ENCODE measurements at places on chromosomes 7 and 10.

DNA sequence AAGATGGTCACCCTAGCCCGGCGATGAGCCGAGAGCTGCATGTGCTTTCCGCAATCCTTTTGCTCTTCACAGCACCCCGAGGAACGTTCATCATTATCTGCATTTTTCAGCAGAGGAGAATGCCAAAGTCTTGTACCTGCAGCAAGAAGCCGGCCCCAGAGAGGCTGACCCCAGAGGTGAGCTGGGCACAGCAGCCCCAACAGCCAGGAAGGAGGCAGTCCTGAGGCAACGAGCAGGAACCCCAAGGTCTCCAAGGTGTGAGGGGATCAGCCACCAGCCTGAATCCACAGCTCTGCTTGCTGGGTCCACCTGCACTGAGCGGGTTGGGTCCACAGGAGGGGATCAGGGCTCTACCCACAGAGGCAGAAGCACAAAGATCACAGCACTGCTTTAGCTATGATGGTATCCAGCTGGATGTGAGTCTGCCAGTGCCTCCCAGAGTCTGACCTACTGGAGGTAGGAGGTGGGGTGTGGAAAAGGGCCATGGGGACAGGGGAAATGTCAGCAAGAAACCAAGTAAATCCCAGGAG lies 16.8 kb upstream of the GDF10 start:
- DNase-seq = no peak

- DNase-seq = no peak
These were observed 145.2 kb upstream of the UNC5B start for GRCh38 chr10:71067098-71067740.

DNA sequence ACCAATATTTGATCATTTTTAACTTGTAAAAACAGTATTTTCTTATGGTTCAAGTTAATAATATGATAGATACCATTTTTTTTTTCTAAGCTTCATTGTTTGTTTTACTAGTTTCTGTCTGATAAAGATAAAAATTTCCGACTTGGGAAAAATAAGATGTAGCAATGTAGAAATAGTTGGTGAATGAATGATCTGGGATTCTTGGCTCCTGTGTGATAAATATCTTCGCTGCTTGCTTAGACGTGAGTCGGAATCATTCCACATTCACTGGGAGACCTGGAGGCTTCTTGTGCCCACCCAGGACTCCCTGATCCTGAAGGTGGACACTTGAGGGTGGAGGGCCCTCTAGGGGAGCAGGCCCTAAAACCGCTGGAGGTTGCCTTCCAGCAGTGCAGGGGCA lies 47.9 kb downstream of the EXOC4 start:
- no peak for DNase-seq

GRCh38 chr7:20312562-20312961 lies 18.1 kb upstream of the ITGB8 start:
- no peak for DNase-seq

- DNase-seq = peak; percentile 55
These were observed 37.6 kb downstream of the ENTPD1 start for GRCh38 chr10:95793401-95794045.

DNA sequence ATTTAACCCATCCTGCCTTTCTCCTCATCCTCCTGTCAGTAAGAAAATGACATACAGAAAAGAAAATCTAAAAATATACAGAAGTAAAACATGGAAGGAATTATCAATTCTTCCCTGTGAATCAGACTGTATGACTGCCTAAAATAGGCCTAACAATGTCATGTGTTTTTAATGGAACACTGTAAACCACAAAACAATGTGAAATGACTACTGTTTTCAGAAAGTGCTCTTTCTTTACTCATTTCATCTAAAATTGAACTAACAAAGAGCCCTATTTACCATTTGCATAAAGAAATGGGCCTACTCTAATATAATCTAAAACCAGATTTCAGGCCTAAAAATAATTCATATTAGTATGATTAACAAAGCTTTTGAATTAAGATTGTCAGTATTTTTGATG lies 35.7 kb downstream of the SEMA3E start:
- DNase-seq = no peak

GRCh38 chr10:71395621-71396020 lies 1.1 kb upstream of the CDH23 start:
- DNase-seq = no peak

- no peak for DNase-seq
These were observed 183.0 kb downstream of the HECW1 start for GRCh38 chr7:43295429-43295828.

DNA sequence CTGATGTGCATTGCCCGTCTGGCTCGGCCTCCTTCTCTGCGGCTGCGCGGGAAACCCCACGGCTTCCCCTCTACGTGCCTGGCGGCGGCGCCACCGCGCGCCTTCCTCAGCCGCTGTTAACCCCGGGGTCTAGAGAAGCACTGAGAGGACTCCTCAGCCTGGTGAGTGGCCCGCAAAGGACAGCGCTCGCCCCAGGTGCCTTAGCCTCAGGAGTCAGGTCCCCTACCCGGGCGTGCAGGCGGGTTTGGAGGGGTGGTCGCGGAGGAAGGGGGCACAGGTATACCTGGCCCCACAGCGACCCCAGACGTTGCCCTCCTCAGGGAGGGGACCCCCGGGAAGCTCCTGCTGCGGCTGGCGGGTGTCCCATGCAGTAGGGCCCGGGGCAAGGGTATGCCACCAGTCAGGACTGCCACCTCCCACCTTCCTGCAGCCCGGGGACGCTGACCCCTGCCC lies 51.0 kb downstream of the ARL5B start:
- DNase-seq = no peak

DNA sequence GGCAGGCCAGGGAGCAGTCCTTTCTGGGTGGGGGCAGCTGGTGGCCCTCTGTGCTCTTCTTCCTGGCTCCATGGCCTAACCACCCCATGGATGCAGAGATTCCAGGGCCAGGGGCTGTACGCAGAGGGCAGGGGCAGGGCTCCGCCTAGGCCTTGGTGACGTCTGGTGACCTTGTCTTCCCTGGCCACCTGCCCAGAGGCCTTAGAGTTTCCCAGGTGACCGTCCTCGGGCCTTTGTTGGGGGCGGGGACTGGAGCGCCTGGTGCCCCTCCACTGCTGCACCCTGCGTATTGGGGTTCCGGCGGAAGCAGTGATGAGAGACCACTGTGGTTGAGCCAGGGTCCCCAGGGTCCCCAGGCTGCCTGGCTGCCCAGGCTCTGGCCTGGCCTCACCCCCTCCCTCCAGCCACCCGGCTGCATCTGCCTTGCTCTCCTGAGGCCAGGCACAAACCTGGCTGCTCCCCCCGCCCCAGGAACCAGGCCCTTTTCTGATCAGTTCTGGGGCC lies 10.3 kb downstream of the PWWP2B start:
- DNase-seq = no peak

- DNase-seq = no peak
These were observed 52.5 kb upstream of the NRP1 start for GRCh38 chr10:33386926-33387325.

- DNase-seq = no peak
These were observed 147.1 kb downstream of the MPP7 start for GRCh38 chr10:28155726-28156125.

DNA sequence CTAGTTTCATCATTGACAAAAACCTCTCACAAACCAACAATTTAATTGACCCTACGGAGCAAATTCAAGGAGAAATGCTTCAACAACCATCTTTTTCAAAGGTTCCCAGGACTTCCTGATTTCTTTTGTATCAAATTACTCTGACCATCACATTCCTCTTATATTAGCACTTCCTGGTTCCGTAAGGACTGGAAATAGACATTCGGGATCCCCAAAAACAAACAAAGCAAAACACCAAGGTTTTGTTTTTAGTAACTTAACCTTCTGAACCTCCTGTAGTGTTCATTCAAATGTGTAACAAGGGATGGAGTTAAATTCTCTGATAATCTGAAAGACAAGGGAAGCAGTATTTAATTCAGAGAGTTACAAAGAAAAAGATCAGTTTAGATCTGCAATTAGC lies 387.6 kb upstream of the NRP1 start:
- no peak for DNase-seq

GRCh38 chr7:54546081-54546985 lies 4.2 kb downstream of the VSTM2A start:
- DNase-seq = no peak

GRCh38 chr7:106126170-106126938 lies 14.2 kb upstream of the SYPL1 start:
- DNase-seq = peak; percentile 21

- no peak for DNase-seq
These were observed 11.4 kb downstream of the BUB3 start for GRCh38 chr10:123165445-123166072.

DNA sequence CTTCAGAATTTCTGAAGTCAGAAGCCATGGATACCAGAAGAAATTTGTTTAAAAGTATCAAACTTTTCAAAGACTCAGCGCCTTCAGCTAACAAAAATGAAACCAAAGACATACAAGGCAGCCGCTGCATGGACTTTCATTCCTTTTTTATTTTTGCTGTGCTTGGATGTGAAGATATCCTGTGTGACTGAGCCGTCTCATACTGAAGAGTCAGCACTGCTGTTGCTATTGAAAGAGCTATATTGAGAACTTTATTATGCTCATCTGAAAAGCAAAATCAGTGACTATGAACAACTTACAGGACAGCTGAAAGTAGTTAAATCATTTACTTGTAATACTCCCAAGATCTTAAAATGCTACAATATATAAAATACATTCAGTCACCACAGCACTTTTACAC lies 809.2 kb downstream of the NXPH1 start:
- DNase-seq = no peak

- DNase-seq = no peak
These were observed 118.4 kb upstream of the SLC25A13 start for GRCh38 chr7:96440328-96440727.

DNA sequence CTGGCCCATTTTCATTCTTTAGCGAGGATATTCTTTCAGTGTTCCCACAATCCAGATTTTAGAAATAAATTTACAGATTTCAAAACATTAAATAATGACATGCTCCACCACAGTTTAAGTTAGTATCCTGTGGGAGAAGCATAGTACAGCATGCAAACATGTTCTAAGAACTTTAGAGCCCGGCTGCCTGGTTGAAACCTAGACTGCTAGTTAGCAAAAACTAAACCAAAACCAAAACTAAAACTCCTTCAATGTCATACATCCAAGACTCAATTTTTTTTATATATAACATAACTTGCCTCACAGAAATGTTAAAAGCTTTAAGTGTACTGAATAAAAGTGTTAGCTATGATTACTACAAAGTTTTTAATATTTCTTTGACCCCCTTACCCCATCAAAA lies 17.0 kb downstream of the TRA2A start:
- DNase-seq = peak; percentile 41

DNA sequence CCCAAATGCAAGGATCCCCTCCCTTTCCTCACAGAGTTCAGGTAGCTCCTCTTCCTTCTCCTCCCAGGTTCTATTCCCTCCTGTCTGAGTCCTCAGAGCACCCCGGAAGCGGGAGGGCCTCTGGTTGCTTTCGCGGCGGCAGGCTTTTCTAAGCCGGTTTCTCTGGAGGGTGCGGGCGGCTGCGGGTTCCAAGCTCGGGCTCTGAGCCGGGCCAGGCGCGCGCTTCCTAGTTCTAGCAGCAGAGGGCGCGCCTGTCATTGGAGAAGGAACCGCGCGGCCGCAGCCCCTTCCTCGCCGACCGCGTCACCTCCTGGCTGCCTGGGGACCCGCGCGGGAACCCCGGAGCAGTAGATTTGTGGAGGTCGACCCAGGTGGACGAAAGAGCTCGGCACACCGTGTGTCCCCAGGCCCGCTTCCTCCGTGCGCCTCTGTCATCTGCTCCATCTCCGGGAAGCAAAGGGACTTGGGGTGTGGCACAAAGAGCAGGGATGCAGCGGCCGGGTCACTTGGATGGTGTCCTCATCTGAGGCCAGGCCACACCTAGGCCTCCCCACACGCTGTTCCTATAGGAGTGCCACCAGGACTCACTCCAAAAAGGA lies 389.0 kb upstream of the PODXL start:
- peak; percentile 38 for DNase-seq

DNA sequence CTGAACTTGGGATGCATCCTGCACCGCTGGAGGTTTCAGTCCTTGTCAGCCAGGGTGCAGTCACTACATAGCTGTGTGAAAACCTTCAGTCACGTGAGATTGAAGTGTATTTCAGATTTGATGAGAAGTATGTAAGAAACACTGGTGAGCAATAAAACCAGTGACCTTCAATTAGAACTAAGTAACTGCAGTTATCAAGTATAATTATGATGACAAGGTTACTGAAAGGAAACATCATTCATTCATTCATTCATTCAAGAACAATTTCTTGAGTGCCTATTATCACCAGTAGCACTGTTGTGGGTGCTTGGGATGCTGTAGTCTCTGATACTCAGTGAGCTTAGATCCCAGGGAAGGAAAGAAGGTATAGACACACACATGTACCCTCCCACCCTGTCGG lies 33.6 kb downstream of the RHEB start:
- no peak for DNase-seq

- DNase-seq = no peak
These were observed 32.0 kb upstream of the ARMS2 start for GRCh38 chr10:122422266-122422989.

GRCh38 chr10:88923520-88923919 lies 29.1 kb downstream of the ACTA2 start:
- no peak for DNase-seq

DNA sequence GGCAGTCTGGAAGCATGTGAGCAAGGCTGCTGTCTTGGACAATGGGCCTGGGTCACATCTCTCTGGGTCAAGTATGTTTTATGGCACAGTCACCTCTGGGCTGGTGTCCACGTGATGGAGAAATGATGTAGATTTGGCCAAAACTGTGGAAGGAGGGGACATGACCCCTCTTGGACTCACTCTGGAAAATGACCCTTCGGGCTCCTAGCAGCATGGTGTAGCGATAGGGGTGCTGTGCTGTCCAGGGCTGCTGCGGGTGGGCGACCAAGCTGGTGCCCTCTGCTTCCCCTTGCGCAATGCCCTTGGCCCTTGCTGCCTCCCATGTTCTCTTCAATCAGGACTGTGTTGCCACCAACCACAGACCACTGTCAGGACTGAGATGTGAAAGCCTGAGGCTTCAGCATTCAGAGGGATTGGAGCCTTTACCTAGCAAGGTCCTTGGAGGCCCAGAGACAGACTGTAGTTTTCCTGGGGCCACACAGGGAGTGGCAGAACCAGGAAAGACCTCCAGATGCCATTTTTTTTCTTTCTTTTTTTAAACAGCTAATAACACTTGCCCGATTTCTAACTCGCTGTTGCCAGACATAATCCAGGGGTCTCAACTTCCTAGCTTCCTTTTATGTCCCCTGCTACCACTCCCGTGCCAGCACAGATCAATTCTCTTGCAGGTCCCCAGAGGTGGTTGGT lies 6.1 kb downstream of the CYP26A1 start:
- no peak for DNase-seq

DNA sequence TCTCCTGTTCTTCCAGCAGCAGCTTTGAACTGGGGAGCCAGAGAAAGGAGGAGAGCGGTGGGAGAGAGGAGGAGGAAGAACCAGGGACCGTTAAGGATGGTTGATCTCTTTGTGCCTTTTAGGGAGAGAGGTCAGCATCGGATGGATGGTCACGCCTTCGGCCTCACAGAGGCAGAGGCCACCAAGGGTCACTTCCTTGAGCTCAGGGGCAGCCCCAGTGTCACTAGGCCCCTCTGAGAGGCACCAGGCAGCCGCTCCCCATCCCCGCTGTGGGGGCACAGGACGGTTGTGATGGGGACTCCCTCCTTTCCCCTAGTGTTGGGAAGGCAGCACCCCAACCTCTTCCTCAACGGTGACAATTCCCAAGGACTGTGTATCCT lies 121.4 kb downstream of the DNAJB6 start:
- DNase-seq = no peak

Data from activated CD4-positive, alpha-beta T cell treated with anti-CD3 and anti-CD28 coated beads, Interleukin-2, Interleukin-4, amounts not matched to agents 100 ng/mL and 50 ng/mL, durations not matched to agents 16 hours and 8 hours (primary cell).